Stimulated activated CD4-positive, alpha-beta T cell treated with anti-CD3 and anti-CD28 coated beads, Interleukin-15, amount 100 ng/mL, for 1 hour (primary cell): ENCODE measurements at places on chromosomes 3 and 15.

GRCh38 chr15:86653344-86654197, 573.9 kb downstream of the AGBL1 start:
- DNase-seq: no peak

DNA sequence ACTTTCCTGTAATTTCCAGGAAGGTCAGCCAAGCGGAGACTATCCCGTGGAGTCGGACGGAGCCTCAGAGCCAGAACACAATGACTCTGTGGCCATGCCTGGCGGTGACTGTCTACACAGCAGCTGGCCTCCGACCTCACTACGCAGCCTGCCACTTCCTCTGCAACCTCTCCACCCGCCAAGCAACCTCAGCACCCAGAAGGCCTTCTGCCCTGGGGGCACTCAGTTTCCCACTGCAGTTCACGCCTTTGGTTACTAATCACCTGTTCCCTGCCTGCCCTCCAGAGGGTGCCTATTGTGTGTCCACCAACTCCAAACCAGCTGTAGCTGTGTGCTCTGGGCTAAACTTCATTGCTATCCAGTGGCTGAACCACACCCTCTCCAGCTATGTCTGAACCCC, 44.0 kb downstream of the TM2D3 start:
- no peak for DNase-seq

DNA sequence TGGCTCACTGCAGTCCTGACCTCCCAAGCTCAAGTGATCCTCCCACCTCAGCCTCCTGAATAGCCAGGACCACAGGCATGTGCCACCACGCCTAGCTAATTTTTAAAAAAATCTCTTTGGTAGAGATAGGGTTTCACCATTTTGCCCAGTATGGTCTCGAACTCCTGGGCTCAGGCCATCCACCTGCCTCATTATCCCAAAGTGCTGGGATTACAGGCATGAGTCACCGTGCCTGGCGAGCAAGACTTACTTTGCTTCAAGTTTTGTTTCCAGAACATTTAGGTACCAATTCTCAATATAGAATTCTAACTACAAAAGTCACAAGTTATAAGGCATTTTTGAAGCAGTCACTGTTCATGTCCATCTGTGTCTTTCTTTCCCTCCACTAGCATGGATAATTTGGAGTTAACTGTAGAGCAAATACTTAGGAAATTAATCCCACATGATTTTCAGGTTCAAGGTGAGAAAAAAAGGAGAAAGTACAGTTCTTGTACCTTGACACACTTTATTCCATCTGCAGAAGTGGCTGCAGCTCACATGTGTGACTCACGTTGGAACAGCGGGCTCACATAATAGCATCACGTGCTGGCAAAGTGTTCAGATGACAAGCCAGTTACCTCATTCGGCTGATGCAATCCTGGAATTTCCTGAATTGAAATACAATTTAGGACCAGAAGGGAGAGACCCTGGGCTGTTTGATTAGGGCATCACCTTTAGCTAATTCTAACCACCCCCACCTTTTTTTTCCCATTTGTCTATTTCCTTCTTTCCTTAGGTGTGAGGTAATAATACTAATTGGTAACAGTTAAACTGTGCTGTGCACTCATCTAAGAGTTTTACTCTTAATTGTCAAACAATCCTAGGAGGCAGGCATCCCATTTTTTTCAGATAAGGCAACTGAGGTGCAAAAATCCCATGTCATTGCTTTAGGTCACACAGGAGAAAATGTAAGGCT, 46.9 kb upstream of the NEDD4 start:
- DNase-seq: no peak

DNA sequence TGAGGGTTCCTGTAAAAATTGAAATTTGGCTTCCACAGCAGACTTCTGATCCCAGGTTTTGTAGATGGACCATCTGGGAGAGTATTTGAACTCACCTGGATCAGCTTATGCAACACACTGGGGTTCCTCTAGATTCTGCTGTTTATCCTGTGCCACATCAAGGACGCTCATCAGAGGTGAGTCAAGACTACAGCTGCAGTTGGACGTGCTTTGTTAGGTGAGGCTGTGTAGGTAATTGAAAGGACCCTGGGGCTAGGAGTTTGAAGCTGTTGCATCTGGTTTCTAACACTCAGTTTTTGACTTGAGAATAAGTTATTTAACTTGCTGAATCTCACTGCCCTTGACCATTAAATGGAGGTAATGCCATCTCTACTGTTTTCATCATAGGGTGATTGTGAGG, 394.2 kb downstream of the EDEM1 start:
- DNase-seq: no peak

- DNase-seq: no peak
Observed at GRCh38 chr3:147195887-147196286, 210.5 kb downstream of the ZIC4 start.
